Suppressor macrophage treated with lipopolysaccharide for 1 hour (primary cell): ENCODE measurements at places on chromosomes 6 and 20.

GRCh38 chr20:40688129-40689099 is 622 bp downstream of the MAFB start:
- DNase-seq: no peak

GRCh38 chr20:32478576-32478975 is 106.6 kb downstream of the NOL4L start:
- no peak for DNase-seq

- no peak for DNase-seq
Measured at GRCh38 chr20:40743141-40743775, 54.2 kb upstream of the MAFB start.

- DNase-seq: no peak
Measured at GRCh38 chr6:56033401-56033800, 158.0 kb upstream of the BMP5 start.

DNA sequence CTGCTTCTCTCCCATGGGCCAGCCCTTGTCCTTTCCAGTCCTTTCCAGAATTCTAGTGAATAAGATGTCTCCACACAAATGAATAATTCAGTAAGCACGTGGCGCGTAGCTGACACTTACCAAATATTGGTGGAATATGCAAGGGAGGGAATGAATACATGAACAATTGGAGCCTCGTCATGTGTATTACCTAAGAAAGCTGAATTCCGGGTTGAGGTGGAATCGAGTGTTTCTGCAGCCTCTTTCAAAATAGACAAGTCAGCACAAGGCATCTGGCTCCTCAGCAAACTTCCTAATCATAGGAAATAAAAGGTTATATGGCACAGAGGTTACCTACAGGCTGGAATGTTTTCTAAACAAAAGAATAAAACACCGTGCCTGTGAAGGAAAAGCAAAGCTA is 47.0 kb upstream of the NT5E start:
- no peak for DNase-seq

GRCh38 chr6:45455408-45455807 is 77.7 kb upstream of the SUPT3H start:
- no peak for DNase-seq

DNA sequence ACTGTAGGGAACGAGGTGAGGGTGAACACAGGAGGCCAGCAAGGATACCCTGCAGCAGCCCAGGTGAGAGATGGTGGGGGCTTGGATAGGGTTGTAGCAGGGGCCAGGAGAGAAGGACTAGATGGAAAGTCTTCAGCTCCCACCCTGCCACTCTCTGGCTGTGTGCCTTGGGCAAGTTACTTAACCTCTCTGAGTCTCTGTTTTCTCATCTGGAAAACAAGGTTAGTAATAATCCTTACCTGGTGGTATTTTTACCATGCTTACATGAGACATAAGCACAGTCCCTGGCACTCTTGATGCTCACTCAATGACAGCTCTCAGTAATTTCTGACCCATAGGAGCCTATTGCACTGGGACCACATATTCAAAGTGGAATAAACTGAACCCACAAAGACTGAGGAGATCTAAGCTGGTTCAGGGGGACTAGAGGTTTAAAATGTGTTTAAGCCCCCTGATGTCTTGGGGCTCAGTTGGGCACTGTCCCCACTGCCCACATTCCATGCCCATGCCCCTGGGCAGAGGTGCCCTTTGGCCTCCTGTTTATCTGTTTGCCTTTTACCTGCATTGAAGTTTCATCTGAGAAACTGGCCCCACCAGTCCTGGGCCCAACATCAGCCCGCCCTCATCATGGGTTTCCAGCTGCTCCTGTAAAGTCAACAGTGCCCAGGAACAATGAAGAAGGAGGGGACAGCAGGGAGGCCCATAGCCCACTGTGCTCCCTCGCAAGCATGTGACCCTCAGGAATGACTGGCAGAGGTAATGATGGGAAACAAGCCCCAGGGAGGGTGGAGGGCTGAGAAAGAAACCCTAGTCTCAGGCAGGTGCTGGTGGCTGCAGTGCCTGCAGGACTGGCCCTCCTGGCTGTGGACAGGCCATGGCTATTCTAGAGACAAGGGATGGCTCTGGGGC is 104.0 kb downstream of the VEGFA start:
- no peak for DNase-seq

DNA sequence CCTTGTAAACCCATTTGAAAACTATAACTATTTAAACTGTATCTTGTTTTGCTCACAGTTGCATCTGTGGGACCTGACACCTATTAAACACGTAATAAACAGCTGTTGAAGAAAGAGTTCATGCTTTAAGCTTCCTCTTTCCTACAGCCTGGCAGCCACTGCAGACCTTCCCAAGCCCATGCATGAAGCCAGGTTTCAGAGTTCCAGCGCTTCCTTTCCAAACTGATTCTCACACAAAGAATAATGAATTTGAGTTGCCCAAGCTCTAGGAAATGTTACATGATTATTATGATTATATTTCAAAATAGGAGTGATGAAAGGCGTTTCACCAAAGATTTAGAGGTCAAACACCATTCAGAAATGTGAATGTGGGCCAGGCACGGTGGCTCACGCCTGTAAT is 3.7 kb downstream of the AGPAT4 start:
- DNase-seq: no peak

GRCh38 chr6:82740072-82740471 is 325.6 kb downstream of the UBE3D start:
- no peak for DNase-seq

DNA sequence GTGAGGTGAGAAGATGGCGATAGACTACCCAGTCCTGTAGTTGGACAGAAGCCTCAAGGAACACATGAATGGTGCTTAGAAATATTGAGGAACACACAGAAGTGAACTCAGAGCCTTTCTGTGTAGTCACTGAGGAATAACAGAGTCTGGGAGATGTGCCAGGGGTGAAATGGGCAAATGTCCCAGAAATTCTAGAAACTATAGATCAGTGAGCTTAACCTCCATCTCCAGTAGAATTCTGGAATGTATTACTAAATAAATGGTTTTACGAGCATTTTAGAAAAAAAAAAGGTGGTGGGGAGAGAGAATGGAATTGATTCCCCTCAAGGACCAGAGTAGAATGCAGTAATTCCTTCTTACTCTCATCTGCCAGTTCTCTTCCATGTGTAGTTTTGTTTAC is 380.0 kb downstream of the LMBRD1 start:
- no peak for DNase-seq

GRCh38 chr6:9056556-9056955 is 621.2 kb upstream of the SLC35B3 start:
- DNase-seq: no peak

GRCh38 chr6:45541934-45542333 is 164.2 kb upstream of the SUPT3H start:
- no peak for DNase-seq

- DNase-seq: no peak
Measured at GRCh38 chr6:130671577-130671976, 155.6 kb upstream of the SMLR1 start.

DNA sequence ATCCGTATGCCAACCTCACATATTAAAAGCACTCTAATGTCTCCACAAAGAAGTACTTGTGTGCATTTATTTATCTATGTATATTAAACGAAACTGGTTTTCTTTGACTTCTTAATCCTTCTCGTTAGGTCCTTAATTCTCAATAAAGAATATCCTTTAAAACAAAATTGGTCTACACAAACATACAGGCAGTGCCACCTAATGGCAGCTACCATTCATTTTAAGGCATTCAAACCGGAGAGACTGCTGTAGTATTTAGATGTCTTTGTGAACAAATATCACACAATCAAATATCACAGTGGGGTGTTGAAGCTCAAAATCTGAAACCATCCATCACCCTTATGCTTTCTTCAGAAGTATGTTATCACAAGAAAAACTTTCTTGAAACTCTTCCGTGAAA is 96.6 kb upstream of the IRAK1BP1 start:
- DNase-seq: no peak

DNA sequence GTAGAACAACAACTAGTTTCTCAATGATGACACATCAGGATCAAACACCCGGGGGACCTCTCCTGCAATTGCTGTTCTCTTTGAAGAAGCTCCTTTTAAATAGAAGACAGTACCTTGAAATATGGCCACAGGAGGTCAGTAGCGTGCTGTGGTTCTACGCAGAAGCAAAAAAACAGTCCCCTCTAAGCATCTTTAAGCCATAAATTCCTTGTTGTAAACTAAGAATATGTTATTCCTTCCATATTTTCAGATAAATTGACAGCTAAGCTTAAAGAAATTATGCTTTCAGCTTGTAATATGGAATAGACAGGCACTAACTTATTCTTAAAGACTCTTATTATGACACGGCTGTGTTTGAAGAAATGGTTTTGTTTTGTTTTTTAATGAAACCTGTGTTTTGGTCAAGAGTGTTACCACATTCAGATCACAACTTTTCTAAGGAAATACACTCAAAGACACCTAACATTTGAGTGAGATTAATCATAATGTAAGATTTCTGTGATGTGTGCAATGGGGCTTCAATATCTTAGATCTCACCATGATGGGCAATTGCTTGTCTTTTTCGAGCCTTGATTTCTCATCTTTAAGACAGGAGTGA is 49.7 kb upstream of the IL20RA start:
- peak; percentile 85 for DNase-seq

GRCh38 chr20:63228806-63229205 is 6.9 kb upstream of the BIRC7 start:
- DNase-seq: no peak

GRCh38 chr6:18598551-18599264 is 211.6 kb downstream of the RNF144B start:
- no peak for DNase-seq

DNA sequence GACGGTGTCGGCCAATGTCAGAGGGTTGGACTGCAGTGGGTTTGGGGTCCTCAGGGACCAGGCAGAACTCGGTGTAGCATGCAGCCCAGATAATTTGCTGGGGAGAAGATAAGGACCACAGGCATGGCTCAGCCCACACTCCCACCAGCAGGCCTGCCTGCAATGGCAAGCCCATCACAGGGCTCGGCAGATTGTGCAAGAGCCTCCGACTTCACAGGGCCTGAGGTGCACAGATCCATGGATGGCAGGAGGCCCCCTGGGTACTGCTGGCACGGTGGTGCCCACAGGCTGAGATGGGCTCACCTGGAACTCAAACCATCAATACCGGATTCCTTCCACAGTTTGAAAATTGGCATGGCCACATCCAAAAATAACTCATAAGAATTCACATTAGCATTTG is 180.3 kb downstream of the TTLL2 start:
- DNase-seq: no peak
